ENCODE measurements at places on chromosomes 11 and 22.
A peak's percentile ranks its signal among the peaks of the same experiment; 100 is the strongest.

GRCh38 chr22:17079572-17079971 lies 5.2 kb upstream of the IL17RA start:
- peak; percentile 27 for DNase-seq

DNA sequence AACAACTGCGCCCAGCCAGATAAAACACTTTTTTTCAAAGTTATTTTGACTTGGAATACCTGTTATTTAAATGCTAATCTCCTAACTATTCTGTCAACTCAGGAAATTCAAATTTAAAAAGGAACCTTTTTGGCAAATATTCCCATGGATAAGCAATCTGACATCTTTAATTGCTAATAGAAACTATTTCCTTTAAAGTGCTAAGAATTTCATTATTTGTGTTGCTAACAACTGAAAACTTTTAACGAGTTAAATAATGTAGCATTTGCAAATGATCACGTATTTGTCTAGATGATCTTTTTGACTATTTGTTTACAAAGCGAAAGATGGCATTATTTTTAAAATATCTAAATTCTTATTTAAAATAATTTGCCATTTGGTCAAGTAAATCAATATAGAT lies 28.8 kb downstream of the CSTF3 start:
- DNase-seq = no peak

DNA sequence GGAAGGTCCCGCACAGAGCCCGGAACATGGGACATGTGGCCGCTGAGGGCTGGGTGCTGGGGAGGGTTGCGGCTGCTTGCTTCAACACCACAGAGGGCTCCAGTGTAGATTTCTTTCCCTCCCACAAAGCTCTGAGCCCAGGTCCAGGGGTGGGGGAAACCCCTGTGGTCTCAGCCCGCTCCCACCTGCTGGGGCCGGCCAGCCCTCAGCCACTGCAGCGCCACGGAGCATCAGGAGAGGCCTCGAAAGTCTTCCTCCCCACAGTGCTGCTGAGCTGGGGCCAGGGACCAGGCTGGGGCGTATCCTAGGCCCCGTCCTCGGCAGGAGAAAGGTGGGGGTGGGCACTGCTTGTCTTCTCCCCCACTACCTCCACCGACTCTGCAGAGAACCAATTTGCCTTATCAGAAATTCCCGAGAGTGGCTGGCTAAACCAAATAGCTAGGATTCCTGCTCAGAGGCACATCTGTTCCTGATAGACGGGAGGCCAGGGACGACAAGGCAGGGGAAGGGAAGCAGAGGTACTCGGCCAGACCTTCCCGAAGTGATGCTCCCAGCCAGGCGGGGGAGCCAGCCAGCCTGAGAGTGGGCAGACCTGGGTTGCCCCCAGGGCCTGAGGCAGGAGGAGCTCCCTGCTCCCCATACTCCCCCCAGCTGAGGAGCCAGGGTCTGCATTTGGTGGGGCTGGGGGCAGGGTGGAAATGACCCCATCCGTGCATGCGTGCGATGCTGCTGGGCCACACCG lies 18.7 kb downstream of the IGF2 start:
- no peak for DNase-seq

GRCh38 chr11:2388431-2389376 lies 11.6 kb downstream of the CD81 start:
- no peak for DNase-seq

DNA sequence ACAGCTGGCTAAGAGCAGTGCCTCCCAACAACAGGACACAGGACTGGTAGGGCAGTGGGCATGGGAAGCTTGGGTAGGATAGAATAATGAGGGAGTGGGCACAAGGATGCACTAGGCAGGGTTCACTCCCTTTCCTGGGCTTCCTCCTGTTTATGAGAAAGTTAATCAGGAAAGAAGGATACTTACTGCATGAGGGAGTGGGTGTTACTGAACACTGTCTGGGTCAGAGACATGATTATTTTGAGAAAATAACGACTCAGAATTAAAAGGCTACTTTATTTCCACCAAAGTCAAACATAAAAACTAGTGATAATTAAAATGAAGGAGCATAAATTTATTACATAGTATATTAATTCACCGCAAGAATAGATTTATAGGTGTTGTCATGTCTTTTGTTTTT lies 35.8 kb downstream of the NCAM1 start:
- no peak for DNase-seq

DNA sequence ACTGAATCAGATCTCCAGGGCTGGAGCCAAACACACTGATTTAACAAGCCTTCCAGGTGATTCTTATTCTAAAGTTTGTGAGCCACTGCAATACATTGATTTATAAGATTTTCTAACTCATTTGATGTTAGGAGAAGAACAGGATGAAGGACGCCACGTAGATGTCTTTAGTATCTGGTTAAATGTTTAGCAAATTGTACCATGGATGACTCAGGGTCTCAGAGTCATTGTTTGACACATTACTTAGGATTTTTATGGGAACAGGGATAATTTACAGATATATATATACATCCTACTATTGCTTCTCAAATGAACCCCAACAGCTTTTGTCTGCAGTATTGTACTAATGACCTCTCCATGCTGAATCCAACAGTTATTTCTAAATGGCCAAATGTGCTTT lies 143.1 kb upstream of the DDI1 start:
- DNase-seq = no peak

DNA sequence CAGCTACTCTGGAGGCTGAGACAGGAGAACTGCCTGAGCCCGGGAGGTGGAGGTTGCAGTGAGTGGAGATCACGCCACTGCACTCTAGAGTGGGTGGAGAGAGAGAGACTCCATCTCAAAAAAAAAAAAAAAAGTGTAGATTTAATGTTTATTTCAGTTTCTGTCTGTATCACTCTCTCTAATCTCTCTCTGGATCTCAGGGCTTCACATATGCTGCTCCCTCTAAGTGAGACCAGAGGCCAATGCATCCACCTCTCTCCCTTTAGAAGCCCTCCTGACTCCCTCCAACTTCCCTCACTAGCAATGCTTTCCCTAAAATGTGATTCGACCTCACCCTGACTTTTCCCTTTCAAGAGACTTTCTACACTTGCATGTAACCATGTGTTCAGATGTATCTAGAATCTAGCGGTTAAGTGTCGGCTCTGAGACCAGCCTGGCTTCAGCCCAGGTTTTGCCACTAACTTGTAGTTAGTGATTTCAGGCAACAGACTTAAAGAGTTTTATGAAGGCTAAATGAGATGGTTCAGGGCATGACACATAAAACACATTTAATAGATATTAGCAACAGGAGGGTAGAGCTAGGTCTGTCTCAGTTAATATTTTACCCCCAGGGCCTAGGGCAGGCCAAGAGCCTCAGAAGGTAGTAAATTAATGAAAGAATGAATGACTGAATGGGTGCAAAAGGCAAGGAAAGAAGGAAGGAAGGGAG lies 364.3 kb downstream of the LARGE1 start:
- no peak for DNase-seq

DNA sequence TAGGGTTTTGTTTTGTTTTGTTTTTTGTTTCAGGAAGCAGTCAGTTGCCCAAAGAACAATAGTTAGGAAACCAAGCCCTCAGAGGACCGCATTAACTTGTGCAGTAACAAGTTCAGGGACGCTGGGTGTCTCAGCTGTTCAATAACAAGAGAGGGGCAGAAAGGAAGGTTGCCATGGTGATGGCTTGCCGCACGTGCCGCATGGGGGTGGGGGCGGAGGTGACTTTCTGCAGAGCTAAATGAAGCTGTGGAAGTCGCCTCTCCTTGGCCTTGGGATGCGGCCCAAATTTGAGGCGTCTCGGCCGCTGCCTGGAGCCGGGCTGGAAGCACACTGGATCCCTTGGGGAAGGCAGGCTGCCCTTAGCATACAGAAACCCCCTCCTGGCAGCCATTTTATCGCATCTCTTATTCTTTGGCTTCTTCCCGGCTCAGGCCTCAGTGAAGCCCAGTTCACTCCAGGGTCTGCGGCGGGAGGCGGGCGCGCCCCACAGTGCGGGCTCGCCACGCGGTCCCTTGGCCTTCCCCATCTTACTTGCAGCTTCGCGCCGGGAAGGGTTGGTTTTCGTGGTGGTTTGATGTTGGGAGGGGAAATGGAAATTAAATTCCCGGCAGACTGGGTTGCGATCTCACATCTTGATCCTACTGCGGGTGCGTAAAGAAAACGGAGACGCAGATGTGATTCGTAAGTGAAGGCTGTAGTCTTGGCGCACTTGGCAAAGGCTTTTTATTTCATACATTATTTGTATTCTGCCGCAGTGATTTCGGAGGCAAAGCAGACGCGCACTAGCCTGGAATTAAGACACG lies 94.3 kb downstream of the SLC17A6 start:
- no peak for DNase-seq

DNA sequence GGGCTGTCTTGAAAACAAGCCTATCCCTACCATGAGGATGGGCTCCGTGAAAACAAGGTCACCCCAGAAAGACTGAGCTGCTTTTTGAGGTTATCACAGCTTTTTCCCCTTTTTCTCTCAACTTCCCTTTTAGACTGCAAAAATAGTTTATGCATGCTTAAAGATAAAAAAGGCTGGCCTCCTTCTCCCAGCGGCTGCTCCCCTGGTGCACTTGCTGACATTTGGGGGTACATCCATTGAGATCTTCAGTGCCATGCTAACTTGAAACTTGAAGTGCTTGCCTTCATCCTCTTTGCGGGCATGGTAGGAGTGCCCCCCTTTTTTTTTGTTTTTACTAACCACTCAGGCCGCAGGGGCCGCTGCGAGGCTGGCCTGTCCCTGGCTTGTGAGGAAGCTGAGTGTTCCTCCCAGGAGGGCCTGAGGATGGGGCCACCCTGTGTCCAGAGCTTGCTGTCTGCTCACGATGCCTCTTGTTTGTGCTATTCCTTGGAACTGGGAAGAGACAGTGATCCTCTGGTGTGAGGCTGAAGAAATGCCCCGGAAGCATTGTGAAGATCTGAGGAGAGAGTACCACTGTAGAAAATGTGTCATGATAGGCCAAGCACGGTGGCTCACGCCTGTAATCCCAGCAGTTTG lies 2.2 kb downstream of the TANGO2 start:
- peak; percentile 49 for DNase-seq

DNA sequence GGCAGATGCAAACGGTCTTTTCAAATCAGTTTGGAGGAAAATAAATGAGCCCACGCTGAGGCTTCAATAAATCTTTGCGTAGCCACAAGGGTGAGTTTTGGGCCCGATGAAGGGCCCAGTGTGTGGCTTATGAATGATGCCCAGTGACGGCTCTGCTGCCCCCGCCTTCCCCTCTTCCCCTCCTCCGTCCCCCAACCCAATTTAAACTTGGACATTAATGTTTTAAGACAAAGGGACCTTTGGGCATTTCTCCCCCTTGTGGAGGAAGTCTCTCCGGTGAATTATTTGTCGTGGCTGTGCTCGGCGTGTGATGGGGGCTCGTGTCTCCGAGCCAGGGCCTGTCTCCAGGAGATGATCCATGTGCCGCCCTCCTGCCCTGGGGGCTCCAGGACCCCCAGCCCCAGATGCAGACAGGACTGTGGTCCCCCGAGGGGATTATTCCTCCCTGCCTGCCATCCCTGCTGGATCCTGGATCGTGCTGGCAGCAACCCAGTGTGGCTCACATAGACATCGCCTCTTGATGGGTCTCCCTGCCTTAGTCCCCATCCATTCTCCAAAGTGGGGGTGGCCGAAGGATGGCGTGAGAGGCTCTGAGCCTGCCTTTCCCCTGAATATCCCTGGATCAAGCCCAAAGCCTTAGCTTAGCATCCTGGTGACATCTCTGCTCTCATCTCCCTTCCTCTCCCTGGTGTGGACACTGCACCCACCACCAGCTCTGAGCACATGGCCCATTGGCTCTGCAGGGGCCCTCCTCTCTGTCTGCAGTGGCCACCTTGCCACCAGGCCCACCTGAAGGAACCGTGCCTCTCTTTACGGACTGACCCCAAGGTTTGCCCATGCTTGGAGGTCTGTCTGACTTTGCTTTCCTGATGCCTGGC lies 56.4 kb downstream of the SMIM38 start:
- no peak for DNase-seq

DNA sequence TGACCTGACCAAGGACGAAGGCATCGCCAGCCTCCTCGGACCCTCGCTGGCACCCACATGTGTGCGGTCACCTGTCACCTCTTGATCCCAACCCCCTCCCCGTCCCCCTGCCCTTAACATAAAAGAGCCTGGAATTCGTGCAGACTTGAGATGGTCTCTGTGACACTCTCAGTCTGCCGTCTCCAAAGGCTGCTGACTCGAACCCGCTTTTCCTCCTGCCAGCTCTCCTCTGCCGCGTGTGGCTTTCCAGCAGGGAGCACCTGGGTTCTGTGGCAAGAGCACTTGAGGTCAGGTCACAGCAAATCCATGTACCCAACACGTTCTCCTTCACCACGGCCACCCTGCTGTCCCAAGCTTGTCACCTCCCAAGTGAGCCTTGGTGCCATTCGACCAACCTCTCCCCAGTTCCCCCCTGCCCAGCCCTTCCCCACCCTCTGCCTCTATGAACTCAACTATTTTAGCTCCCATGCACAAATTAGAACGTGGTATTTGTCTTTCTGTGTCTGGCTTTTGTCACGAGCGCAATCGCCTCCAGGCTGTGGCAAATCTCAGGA lies 207.6 kb downstream of the BRD1 start:
- no peak for DNase-seq

DNA sequence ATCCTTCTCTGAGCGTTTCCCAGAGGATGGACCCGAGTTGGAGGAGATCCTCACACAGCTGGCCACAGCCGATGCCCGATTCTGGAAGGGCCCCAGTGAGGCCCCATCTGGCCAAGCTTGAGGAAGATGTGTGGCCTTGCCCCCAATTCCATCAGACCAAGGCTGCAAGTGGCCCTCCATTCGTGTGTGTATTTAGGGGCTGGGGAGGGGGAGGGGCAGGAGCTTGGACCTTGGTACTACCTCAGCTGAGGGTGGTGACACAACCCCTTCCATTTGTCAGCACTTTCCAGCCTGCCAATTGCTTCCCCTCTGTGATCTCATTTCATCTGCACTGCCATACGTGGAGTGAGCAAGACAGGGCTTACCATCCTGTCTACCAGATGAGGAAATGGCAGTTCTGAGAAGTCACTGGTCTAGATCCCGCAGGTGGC lies 1.3 kb upstream of the BBS1 start:
- peak; percentile 26 for DNase-seq

DNA sequence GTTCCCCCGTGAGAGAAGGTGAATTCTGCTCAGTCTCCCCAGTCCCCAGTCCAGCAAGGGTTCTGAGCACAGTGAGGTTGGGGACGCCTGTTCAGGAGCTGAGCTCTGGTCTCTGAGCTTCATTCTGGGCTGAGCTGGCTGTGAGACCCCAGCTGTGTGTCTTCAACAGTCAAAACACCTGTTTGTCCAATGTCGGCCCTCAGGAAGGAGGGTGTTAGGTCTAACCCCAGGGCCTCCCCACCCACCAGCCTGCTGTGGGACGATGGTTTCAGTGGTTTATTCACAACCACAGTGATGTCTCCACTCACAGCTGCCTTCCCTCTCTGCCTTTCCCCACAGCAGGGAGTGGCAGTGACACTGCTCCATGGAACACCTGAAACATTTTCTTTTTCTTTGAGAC lies 1282.9 kb downstream of the TBC1D22A start:
- no peak for DNase-seq

All from hematopoietic multipotent progenitor cell treated with erythropoietin and hydrocortisone succinate and interleukin-3 and kit ligand, for 6 days (in vitro differentiated cells).